ENCODE measurements at places on chromosomes 12 and 14.

- DNase-seq = peak; percentile 10
Measured at GRCh38 chr12:50197297-50197727, 30.1 kb upstream of the CERS5 start.

DNA sequence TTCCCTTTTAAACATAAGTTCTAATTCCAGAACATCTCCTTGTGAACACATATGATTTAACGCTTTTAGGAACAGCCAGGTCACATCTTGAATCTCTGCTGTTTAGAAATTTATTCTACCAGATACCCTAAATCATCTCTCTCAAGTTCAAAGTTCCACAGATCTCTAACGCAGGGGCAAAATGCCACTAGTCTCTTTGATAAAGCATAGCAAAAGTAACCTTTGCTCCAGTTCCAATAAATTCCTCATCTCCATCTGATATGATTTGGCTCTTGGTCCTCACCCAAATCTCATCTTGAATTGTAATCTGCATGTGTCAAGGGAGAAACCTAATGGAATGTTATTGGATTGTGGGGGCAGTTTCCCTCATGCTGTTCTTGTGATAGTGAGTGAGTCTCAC, 96.3 kb upstream of the PLEKHA5 start:
- DNase-seq = no peak

DNA sequence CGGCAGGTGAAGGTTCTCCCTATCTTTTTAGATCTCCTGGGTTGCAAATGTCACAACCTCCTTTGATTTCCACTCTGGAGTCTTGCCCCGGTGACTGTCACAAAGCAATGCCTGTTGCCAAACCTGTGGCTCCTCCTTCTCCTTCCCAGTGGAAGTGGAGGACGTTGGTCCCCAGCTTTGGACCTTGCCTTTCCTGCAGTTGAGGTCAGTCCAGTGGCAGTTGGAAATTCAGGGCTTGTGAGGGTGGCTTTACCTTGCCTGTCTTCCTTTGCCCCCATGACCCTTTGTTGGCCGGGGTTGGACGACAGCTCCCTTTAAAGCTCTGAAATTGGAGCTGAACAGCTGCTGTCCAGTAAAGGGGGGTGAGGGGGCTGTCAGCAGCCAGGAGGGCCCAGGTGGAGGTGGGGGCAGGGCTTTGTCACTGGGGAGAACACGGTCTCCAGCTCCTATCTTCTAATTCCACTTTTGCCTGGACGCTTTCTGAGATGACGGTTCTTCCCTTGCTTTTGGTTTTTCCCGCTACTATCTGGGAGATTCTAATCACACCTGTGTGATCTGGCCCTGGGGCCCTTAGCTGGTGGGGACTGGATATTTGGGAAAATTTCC, 4.1 kb downstream of the TEAD4 start:
- DNase-seq = peak; percentile 59

DNA sequence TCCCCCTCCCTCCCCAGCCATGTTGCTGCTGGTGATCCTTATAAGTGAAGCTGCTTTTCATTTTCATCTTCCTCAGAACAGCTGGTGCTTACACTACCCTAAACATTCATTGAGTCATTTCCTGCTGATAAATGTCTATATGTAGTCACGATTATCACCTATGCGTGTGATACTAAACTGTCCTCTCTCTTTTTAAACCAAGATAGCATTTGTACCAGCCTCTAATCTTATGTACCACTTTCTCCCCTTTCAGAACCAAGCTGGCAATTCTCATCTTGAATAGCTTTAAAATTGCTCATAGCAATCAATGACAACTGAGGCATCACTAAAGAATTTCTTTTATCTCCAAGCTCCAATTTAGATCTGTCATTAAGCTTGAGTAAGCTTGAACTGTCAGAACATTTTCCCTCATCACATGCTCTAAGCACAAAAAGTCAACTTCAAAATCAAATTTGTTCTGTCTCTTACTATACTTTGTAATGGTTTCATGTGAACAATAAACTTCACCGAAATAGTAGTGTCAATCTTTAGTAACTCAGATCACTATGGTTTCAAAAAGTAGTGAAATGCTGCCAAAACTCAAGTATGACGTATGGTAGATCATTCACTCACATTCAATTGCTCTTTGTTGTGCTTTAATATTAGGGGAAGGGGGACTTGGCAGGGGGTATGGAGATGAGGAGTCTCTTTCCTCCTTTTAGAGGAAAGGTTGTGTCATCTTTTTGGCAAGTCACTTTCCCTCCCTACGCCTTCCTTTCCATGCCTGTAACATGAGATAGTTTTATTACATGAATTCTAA, 178.1 kb upstream of the NOVA1 start:
- no peak for DNase-seq

GRCh38 chr14:45065956-45066355, 18.0 kb upstream of the PRPF39 start:
- DNase-seq = no peak

GRCh38 chr12:99619389-99620158, 28.0 kb upstream of the GARIN6 start:
- DNase-seq = peak; percentile 12

GRCh38 chr12:130716969-130717366, 869 bp upstream of the RIMBP2 start:
- DNase-seq = no peak

GRCh38 chr14:102873131-102873530, 49.3 kb upstream of the AMN start:
- DNase-seq = no peak

- no peak for DNase-seq
Measured at GRCh38 chr12:124392271-124392666, 97.4 kb downstream of the RFLNA start.

DNA sequence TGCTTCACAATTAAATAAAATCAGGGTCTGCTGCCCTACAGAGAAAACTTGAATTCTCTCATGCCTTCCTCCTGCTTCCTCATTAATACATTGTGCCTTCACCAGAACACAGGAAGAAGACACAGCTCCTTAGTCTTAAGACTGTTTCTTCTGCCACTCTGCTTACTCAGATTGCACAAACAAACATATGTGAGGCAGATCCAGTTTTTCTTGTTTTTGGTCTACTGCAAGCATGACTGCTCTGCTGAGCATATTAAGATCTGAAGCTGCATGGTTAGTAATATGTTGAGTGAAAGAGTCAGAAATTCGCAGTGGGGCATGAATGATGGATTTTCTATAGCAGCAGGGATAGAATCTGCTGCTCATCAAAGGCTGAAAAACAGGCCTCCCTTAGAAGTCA, 321.1 kb upstream of the STXBP6 start:
- DNase-seq = no peak

DNA sequence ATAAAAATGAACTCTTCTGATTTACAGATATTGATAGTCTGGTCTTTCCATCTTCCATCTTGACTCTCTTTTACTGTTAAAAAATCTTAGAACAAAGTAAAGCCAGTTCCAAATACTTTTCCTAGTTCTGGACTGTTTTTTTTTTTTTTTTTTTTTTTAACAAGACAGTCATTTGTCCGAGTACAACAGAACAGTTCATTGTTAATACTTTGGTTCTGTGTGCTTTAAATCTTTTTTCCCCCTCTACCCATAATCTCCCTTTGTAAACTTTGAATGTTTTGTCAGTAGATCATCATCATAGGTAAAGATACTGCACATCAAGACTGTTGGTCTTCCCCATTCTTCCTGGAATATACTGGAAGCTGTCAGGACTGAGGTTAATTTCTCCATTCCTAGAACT, 38.0 kb downstream of the ADIPOR2 start:
- no peak for DNase-seq
